ENCODE measurements at places on chromosomes 2 and 18. TPM values are rescaled to one million over a fixed set of nuclear protein-coding genes. Genes with fewer than 3 reads are reported as not detected.
A peak's percentile ranks its signal among the peaks of the same experiment; 100 is the strongest.

The STPG4 gene
- 0.64 TPM for total RNA-seq

DNA sequence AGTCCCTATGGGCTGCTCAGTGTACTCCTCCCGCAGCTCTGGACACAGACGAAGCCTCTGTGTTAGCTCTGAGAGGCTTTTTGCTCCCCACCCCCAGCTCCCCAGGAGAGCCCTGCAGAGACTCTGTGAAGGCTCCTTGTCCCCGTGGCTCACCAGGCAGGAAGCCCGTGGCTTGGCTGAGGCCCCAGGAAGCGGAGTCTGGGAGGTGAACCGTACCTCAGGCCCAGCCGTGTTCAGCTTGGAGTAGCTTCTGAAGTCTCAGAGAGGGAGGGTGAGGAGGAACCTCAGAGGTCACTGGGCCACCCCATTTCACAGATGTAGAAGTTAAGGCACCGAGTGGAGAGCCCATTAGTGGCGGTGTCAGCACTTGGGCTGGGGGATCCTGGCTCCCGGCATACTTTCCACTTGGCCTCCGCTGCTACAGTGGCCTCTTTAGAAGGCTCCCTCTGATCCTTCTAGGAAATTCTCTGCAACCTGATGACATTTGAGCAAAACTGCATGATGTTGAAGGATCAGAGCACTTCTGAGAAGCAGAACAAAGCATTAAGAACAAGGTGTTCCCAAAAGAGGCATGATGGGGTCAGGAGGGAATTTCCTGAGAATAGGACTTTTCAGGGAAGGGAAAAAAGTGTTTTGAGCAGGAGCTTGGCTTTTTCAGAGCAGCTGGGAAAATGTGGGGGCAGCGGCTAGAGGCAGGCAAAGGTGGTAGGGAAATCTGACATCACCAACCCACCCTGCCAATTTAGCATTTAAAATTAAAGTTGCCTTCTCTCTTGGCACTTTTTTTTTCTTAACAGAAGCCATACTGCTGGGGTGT is 79.1 kb downstream of the MCFD2 start:
- peak; percentile 82 for DNase-seq

The TGFA gene
- 0.55 TPM for total RNA-seq

- no peak for DNase-seq
Observed at GRCh38 chr18:25100418-25100817, 251.5 kb downstream of the ZNF521 start.

DNA sequence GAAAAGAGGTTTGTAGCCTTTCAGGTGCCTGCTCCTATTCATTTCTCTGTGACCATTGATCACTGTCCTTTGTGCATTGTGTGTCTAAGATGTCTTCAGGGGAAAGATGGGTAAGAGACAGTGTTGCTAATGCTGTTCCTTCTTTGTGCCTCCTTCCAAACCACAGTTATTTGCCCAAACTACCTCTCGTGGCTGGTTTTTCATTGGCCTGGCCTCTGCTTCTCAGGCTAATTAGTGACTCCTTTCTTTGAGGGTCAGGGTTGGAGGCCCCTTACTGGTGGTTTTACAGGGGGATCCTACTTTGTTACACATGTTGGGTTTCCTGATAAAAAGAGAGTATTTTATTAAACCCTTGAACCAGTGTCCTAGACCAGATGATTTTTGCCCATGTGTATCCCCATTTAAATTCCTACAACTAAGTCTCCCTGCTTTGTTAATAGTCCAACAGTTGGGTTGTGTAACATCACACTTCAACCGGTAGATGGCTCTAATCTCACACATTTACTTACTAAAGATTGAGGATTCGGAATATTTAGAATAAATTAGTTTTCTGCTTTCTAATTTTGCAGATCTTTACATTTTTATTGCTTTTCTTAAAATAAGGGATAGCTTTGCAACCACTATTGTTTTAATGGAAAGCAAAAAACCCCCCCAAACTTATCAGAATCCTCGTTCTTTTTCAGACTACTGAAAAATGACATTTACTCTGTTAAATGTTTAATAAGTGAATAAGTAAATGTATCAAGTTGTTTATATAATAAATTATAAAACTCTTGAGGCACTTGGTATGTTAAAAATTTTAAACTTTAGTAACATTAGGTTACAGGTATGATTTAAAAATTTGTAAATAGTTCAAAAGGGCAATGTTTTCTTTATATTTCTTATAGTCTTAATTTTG is 2.4 kb downstream of the MARS2 start:
- peak; percentile 45 for DNase-seq

GRCh38 chr2:127275789-127276188 is 18.2 kb downstream of the ERCC3 start:
- DNase-seq, result no peak

The GRB14 gene
- 8.6 TPM for total RNA-seq

The DNAJB2 gene
- 53.9 TPM for total RNA-seq

DNA sequence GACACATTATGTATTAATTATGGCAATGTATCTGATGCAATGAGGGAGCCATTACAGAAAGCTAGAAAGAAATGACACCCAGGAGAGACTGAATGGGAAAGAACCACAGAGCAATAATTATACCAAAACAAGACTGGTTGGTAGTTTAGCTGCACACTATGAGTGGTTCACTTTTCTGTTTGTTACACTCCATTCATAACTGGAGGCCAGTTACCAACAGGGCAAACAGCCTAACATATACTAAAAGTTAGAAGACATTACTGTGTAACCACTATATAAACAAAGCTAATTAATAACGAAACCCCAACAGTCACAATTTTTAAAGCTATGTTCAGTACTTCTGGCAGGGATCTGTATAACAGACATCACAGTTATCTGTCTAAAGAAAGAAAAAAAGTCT is 49.4 kb downstream of the NBAS start:
- no peak for DNase-seq

The CD226 gene
- total RNA-seq, result 0.07 TPM

The SLC30A3 gene
- 0.16 TPM for total RNA-seq

DNA sequence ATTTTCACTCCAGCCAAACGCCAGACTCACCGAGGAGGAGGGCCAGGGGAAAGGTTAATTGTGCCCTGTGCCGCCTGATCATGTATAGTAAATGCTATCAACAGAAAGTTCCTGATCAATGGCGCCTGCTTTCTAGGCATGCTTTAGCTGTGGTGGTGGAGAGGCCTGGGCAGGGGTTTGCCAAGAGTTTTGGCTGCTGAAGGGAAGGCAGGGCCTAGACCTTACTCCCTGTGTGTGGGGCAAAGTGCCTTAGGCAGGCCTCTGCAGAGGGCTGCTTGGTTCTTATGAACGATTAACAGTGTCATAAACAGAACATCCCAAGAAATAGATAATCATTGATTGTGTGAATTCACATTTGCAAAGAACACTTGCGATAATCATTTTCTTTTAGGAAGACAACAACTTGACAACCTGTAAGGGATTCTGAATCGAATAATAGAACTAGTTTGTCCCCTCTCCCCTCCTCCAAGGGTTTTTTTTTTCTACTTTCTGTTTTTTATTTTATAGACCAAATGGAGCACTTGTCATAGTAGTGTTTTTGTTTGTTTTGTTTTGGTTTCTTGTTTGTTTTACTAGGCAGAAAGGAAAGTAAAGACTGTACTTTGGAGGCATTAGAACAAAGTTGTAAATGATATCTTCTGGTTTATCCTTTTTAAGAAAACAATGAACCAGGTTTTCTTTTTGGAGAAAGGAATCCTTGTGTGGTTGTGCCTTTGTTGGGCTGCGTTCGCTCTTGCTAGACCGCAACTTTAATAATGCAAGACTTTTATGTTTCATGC is 6.5 kb downstream of the TSHZ1 start:
- DNase-seq, result no peak

The CACNB4 gene
- 2.9 TPM for total RNA-seq

GRCh38 chr2:2164326-2164917 is 166.7 kb downstream of the MYT1L start:
- no peak for DNase-seq

GRCh38 chr18:13235981-13236380 is 17.4 kb downstream of the LDLRAD4 start:
- no peak for DNase-seq

The IL37 gene
- total RNA-seq, result not detected

- DNase-seq, result no peak
Observed at GRCh38 chr2:237561221-237561620, 5.2 kb upstream of the PRLH start.

GRCh38 chr2:103785956-103786355 is 1024.1 kb downstream of the TMEM182 start:
- DNase-seq, result no peak

- peak; percentile 64 for DNase-seq
Observed at GRCh38 chr2:104758199-104758620, 95.7 kb upstream of the POU3F3 start.

The CIDEA gene
- 0.43 TPM for total RNA-seq

DNA sequence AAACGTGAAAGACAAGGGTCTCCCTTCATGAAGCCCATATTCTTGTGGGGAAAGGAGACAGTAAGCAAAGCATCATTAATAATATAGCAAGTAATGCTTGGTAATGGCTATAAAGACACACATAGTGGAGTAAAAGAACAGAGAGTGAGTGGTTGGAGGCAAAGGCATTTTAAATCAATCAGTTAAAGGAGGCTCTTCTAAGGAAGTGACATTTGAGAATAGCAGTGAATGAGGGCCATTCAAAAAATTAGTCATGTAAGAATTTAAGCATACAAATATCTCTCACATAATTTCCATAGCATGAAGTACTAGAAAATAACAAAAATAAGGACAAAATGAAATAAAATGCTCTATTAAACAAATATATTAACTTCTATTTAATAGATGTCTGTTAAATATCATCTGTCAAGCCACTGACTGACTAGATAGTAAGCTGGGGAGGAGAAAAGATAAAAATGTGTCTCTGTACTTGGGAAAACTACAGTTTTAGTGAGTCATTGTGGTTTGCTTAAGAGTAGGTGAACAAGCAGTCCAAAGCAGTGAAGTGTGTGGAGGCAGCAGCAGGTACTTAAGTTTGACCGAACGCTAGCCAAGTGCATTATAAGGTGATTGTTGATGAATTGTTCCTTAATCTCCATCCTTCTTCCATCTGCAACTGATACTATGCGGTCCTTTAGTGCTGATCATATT is 160.1 kb downstream of the PARD3B start:
- peak; percentile 80 for DNase-seq

The BMP10 gene
- total RNA-seq, result not detected

- no peak for DNase-seq
Observed at GRCh38 chr2:236775511-236775910, 205.9 kb downstream of the ACKR3 start.

DNA sequence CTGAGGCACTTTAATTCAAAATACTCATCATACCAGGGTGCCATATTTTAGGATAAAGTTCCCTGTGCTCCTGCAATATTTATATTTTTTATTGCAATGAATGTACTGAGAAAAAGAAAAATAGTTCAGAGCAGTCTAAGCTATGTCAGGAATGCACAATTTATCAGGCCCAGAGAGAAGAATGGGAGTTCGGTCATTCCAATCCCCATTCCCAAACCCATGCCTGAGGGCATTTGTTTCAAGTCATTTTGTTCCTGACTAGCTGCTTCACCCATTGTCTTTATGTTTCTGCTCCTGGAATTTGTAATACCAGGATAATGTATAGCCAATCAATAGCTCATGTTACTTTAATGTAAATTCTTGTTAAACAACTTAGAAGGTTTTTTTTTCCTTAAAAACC is 24.4 kb upstream of the FTCDNL1 start:
- DNase-seq, result peak; percentile 6

- DNase-seq, result no peak
Observed at GRCh38 chr18:7727361-7728076, 160.4 kb downstream of the PTPRM start.

The ARHGAP28 gene
- 15.5 TPM for total RNA-seq

- no peak for DNase-seq
Observed at GRCh38 chr2:72325592-72326422, 178.1 kb upstream of the CYP26B1 start.

- DNase-seq, result peak; percentile 77
Observed at GRCh38 chr2:223697892-223698645, 95.9 kb upstream of the SCG2 start.

GRCh38 chr2:40751981-40752380 is 300.1 kb upstream of the SLC8A1 start:
- DNase-seq, result no peak
